Stimulated activated CD8-positive, alpha-beta memory T cell treated with anti-CD3 and anti-CD28 coated beads, Interleukin-7, amount 100 ng/mL, for 1 hour (primary cell): ENCODE measurements at places on chromosomes 7 and 10.

- DNase-seq, result no peak
Measured at GRCh38 chr10:60809157-60809556, 30.9 kb downstream of the CDK1 start.

- DNase-seq, result no peak
Measured at GRCh38 chr7:8260871-8261694, 884 bp downstream of the ICA1 start.

DNA sequence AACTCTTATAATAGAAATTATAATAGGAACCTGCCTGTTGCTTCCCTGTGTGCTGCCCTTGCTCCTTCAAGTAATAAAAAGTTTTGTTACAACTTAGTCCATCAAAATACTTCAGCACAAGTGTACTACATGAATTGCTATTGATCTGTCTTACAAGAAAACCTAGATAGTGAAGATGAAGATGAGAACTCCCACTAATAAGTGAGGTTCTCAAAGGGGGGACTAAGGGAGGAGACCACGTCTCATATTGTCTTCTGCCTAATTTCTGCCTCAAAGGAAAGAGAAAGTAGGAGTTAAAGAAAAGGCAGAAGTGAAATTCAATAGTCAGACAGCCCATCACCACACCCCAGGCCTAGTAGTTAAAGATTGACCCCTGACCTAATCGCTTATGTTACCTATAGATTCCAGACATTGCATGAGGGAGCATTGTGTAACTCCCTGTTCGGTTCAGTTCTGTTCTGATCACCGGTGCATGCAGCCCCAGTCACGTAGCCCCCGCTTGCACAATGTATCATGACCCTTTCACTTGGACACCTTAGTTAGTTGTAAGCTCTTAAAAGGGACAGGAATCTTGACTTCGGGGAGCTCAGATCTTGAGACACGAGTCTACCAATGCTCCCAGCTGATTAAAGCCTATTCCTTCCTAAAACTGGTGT, 18.2 kb upstream of the CHST3 start:
- no peak for DNase-seq

GRCh38 chr10:128912568-128913311, 554.3 kb upstream of the MGMT start:
- no peak for DNase-seq

DNA sequence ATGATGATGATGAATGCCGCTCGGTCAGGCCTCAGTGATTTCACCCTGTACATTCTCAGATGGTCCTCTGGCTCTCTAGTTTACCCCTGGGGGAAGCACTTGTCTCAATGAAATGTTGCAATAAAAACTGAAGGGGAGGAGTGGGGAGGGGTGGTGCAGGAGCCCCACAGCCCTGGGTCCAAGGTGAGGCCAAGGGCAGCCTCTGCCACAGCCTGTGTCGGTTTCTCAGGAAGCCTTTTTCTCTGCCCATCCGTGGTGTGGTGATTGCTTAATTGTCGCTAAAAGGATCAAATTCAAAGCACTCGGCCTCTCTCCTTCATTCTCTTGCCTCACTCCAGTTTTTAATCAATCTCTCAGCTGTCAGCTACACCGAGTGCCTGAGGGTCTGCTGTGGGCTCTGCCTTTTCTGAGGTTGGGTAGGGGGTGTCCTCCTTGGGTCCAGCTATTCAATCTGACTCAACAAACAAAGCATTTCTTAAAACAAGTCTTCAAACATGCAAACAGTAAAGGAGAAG, 39.1 kb upstream of the HSPA12A start:
- no peak for DNase-seq

- DNase-seq, result peak; percentile 20
Measured at GRCh38 chr7:149662591-149663095, 110.7 kb downstream of the ZNF467 start.

DNA sequence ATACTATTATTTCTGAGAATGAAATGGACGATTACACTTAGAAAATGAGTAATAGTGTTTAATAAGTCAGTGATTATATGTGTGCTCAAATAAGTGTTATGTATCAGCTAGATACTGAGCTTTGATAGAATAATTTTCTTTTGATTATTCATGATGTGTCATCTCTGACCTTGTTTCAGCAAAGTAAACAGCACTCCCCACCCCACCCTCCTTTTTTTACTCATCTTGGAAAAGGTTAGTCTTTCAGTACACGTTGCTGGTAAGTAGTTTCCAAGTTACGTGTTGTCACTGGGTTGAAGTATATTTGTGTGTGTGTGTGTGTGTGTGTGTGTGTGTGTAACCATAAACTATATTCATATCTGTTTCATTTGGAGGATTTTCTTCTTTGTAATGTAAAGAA, 84.1 kb downstream of the GNAI1 start:
- DNase-seq, result no peak

DNA sequence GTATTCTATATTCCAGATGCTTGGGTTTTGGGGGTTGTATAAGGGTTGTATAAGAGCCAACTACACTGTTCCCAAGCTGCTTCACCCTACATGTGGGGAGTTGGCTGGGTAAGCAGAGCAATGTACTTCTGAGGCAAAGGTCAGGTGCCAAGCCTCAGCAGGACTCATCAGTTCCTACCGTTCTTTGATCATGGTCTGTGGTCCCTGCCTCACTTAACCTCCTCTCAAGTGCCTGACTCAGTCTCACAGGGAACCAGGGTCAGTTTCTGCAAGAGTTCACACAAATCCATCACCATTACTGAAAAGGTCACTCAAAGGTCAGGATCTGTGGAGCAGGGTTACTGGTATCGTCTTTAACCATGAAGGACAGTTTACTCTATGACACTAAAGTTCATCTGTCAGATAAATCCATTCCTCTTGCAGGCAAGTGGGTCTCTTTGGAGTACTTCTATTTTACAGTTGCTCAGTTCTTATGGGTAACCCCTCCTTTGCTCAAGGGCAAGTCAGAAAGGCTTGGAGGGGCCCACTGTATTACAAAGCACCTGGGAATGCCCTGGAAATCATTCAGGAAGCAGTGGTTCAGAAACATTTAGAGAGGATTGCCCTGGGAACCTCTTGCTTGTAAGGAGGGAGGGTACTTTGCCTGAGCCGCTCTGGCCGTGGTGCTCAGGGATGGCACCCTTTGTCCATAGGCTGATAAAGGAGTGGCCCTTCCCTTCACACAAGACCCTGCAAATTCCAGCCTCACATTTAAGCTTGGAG, 184.3 kb upstream of the CDCA7L start:
- no peak for DNase-seq

- DNase-seq, result no peak
Measured at GRCh38 chr7:1219498-1219897, 13.2 kb upstream of the UNCX start.
